ENCODE measurements at places on chromosomes 6 and 20. TPM values are rescaled to one million over a fixed set of nuclear protein-coding genes. Genes with fewer than 3 reads are reported as not detected.

SLC35F1 gene
- total RNA-seq, result not detected

OVOL2 gene
- not detected for total RNA-seq

KIAA0408 gene
- total RNA-seq, result 2.7 TPM

CAPN11 gene
- total RNA-seq, result 2.5 TPM

TRAPPC3L gene
- not detected for total RNA-seq

LHFPL5 gene
- not detected for total RNA-seq

EYS gene
- total RNA-seq, result not detected

FUT9 gene
- total RNA-seq, result not detected

TMC2 gene
- total RNA-seq, result not detected

ANKEF1 gene
- 6.9 TPM for total RNA-seq

RCAN2 gene
- total RNA-seq, result 0.65 TPM

VSTM2L gene
- not detected for total RNA-seq

SGK2 gene
- 0.37 TPM for total RNA-seq

EMILIN3 gene
- not detected for total RNA-seq

NHLRC1 gene
- total RNA-seq, result not detected

FAM83D gene
- 22.6 TPM for total RNA-seq

ZNF311 gene
- total RNA-seq, result 0.55 TPM

Data from activated CD4-positive, alpha-beta T cell treated with anti-CD3 and anti-CD28 coated beads, Interleukin-2, amount 10 ng/mL, durations not matched to agents 7 days and 5 days (primary cell).